ENCODE measurements at places on chromosomes 1 and 21.

- no peak for DNase-seq
Observed at GRCh38 chr1:162835157-162835899, 25.6 kb downstream of the CCDC190 start.

GRCh38 chr1:230857077-230857476 is 11.2 kb downstream of the C1orf198 start:
- DNase-seq, result no peak

DNA sequence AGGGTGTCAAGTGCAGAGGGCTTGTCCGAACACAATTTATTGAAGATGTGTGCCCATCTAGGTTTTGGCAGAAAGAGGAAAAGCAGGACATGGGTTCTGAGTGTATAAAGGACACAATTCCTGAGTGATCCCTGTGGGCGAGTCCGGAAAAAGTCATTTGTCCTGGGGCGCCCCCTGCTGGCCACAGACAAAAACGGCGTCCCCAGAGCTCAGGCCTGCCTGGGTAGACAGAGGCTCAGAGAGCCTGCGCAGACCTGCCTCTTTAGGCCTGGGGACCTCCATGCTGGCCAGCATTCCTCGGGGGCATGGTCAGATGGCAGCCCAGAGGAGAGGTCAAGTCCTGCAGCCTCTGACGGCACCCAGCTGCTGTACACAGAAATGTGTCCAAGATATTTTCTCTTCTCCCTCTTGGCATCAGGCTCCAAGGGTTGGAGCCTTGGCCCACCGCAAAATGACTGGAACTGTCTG is 65.5 kb upstream of the LRP8 start:
- DNase-seq, result peak; percentile 65

DNA sequence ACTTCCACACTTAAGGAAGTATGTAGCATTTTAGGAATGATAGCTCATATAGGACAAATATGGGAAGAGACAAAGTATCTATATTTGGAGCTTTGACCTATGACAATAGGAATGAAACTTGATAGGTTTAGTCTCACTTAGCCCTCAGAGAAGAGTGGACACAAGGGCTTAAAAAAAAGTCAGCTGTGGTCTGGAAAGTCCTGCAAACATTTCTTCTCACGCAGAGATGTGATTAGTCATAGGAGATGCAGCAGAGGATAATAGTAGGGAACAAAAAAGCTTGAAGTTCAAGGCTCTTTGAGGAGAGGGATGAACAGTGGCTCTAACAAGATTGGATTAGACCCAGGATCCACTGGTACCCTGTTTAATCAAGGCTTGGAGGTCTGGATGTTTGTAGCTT is 14.8 kb upstream of the RNF220 start:
- DNase-seq, result no peak

DNA sequence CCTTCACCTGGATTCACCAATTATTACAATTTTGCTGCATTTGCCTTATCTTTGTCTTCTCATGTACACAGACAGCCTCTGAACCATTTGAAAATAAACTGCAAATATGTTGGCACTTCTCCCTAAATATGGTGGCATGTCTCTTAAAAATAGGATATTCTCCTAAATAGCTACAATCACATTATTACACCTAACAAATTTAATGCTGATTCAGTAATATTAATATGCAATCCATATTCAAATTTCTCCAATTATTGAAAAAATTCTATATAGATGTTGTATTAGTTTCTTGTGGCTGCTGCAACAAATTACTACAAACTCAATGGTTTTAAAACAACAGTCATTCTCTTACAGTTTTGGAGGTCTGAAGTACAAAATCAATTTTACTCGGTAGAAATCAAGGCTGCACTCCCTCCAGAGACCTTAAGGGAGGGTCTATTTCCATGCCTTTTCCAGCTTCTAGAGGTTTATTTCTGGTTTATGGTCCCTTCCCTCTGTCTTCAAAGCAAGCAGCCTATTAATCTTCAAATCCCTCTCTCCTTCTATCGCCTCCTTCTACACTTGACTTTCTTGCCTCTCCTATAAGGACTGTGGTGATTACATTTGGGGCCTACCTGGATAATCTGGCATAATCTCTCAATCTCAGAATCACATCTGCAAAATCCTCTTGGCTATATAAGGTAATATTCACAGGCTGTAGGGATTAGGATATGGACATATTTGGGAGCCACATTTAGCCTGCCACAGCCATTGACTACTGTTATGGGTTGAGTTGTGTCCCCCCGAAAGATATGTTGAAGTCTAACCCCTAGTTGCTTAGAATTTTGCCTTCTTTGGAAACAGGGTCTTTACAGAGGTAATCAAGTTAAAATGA is 52.5 kb upstream of the BOLA1 start:
- no peak for DNase-seq

- no peak for DNase-seq
Observed at GRCh38 chr1:177873238-177873637, 96.6 kb downstream of the SEC16B start.

DNA sequence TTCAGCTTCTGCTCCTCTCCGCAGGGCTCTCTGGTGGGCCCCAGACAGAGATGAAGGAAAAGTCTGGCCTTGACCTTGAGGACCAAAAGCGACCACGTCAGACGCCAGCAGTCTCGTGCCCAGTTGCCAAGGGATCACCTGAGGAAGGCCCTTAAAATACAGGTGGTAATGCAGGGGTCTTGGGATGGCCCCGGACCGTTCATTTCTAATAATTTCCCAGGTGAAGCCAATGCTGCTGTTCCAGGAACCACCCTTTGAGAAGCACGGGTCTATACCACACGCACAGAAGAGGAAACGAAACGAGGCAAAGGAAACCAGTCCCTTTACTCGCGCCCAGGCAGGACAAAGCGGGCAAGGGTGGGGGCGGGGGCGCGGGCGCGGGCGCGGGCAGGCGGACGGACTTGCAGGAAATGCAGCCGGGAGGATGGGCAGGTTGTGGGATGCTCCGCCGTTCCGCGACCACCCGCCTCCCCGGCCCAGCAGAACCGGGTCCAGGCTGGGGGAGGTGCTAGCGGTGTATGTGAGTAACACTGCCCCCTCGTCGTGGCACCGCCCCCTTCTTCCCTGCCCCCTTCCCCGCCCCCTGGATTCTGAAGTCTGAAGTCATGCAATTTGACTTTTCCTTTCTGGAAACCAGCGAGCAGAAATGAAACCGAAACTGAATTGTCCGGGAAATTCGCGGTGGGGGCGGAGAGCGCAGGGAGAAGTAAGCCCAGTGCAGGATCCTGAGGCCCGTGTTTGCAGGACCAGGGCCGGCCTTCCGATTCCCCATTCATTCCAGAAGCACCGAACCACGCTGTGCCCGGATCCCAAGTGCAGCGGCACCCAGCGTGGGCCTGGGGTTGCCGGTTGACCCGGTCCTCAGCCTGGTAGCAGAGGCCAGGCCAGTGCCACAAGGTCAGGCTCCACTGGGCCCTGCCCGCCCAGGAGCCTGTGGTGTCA is 5.8 kb upstream of the MX1 start:
- peak; percentile 5 for DNase-seq

DNA sequence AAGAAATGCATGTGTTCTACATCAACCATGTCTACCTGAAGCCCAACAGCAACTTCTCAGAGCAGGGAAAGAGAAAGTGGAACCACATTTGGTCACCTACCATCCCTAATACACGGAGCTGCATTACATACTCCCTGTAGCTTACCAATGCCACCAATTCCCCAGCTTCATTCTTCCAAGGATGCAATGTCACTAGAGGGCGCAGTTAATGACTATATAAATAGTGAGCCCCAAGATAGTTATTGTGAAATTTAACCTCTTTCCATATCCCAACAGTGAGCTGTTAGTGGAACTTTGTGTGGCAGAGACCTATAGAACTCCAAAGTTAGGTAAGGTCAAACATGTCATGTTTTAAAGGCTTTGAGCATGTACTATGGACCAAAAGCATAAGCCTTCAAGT is 618.3 kb downstream of the SMYD3 start:
- DNase-seq, result peak; percentile 4

DNA sequence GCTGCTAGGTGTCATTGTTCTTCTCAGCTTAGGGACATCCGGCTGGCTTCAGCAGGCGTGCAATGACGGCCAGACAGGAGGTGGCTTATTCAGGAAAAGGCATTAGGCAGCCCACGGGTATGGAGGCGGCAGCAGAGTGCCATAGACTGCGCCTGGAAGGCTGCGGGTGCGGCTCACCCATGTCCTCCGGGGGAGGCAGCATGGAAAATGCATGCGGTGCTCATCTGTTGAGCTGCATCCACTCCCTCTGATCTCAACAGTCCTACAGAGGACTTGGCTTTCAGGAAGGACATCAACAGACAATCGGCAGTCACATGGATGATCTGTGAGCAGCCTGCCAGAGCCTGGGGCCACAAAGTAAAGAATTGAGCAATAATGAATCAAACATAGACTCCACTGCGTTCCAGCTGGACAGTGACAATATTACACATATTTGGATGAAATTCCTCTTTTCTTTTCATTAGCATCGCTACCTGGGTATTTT is 42.9 kb downstream of the UMODL1 start:
- no peak for DNase-seq

DNA sequence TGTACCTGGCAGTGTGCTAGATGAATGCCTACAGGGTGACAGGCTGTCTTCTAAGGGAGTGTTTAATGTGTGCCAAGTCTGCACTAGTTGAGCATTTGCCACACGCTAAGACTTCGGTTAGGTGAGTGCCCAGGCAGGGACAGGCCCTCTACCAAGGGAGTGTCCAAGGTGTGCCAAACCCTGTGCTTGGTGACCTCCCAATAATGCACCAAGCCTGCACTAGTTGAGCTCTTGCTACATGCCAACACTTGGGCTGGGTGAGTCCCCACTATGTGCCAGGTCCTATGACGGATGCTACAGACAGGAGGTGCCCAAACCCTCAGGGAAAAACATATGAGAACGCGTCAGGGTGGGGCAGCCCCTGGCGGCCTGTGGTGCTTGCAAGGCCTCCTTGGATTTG is 10.8 kb downstream of the SLC6A9 start:
- no peak for DNase-seq

DNA sequence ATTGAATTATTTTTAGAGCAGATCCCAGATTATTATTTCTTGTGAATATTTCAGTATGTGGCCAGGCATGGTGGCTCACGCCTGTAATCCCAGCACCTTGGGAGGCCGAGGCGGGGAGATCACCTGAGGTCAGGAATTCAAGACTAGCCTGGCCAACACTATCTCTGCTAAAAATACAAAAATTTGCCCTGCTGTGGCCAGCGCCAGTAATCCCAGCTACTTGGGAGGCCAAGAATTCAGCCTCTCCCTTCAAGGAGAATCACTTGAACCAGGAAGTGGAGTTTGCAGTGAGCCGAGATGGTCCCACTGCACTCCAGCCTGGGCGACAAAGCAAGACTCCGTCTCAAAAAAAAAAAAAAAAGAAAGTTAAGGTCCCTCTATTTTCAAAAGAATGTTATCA is 4.3 kb downstream of the OSBPL9 start:
- DNase-seq, result no peak

GRCh38 chr21:27802816-27803475 is 836.1 kb upstream of the ADAMTS5 start:
- no peak for DNase-seq

DNA sequence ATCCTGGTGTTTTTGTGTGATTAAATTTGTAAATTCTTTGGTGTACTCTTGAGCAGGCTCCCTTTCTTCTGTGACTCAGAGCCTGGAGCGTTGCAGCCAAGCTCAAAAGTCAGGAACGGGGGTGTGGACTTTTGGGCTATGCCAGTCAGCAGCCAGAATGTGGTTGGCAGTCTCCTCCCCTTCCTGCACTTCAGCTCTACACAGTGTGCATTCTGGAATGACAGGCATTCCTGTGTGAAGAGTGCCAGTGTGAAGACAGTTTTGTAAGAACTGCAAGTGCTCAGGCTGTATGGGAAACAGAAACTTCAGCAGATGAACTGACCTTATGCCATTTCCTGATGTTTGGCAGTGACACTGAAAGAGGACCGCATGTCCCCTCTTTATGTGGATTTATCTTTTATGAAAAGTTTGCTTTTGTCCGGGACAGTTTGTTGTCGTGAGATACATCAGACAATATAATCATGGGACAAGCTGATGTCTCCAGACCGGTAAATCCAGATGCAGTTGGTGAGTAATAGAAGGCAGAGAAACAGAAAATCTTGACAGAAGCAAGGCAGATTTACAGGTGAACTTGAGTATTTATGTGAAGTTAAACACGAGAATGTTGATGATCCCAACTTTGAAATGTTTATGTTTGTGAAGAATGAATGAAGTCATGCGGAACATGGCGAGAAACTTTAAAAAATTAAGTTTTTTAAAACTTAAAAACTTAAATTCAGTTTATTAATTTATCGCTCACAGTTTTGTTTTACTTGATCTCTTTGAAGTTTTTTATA is 67.7 kb upstream of the RCC1 start:
- no peak for DNase-seq

- DNase-seq, result no peak
Observed at GRCh38 chr1:205689479-205689878, 9.2 kb upstream of the SLC45A3 start.

DNA sequence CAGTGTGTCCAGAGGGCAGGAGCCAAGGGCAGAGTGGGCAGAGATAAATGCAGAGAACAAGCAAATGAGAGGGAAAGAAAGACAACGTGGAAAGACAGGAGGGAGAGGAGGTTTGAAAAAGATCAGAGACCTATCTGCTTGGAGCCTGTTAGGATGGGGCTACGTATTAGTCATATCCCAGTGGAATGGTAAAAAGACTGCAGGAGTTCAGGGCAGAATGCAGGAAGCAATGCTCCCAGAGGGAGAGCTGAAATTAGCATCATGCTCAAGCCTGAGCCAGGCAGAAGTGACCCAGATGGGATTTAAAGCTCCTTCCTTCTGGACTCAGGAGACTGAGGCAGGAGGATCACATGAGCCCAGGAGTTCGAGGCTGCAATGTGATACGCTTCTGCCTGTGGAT is 261.3 kb upstream of the CHRM3 start:
- DNase-seq, result no peak

DNA sequence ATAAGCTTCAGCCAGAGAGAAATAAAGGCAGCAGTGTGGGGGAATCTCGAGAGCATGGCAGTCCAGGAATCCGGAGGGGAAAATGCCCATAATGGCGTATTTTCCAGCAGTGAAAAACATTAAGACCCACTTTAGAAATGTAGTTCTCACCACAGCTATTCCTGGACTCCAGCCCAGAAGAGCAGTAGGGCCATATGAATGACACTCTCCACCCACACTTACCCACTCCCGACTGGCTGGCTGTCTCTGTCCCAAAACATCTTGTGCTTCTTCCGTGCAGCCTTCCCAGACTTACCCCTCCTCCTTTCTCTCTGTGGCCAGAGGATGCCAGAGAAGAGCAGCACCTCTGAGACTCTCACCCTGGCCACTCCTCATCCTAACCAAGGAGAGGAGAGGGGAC is 56.4 kb downstream of the TRABD2B start:
- no peak for DNase-seq

GRCh38 chr1:114505148-114505561 is 5.8 kb downstream of the TRIM33 start:
- no peak for DNase-seq

- no peak for DNase-seq
Observed at GRCh38 chr1:67479146-67479891, 49.1 kb upstream of the SERBP1 start.

- DNase-seq, result no peak
Observed at GRCh38 chr1:74729741-74730478, 2.9 kb downstream of the CRYZ start.

DNA sequence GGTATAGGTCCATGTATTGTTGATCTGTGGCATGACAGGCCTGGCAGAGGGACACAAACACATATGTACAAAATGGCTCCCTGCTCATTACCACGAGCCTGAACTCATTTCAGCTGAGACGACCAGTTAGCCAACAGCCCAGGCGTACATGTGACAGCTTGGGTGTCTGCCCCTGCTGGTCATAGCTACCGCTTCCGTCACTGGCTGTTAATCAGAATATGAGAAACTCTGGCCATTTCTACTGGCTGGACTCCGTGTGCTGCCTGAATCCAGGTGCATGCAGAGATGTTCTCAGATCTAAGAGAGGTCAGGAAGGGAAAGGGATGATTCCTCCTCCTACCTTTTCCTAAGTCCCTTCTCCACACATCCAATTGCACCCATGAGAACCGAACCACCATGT is 144.5 kb downstream of the PBX1 start:
- DNase-seq, result no peak

Measured in effector memory CD8-positive, alpha-beta T cell (primary cell).